ENCODE measurements at places on chromosomes 5 and 9. TPM values are rescaled to one million over a fixed set of nuclear protein-coding genes. Genes with fewer than 3 reads are reported as not detected.

- no peak for DNase-seq
These were observed 11.9 kb upstream of the ZNF622 start for GRCh38 chr5:16477541-16477940.

DNA sequence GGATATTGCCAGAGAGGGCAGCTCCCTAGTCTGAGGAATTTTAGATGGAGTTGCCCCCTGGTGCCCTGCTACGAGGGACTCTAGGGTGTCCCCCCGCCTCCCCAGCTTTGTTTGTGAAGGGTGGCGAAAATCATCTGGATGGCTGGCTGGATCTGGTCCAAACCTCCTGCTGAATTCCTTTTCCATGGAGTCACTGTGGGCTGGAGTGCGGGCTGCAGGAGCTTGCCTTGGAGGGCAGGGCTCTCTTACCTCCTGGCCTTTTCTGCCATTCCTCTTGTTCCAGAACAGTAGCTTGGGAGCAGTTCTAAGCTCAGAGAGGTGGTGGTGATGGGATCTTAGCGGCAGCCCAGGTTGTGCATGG, 2.1 kb downstream of the SYNPO start:
- DNase-seq: peak; percentile 77

GRCh38 chr9:106110483-106110882, 416.1 kb downstream of the TMEM38B start:
- DNase-seq: no peak

GRCh38 chr5:11385251-11385900, 518.9 kb downstream of the CTNND2 start:
- no peak for DNase-seq

DNA sequence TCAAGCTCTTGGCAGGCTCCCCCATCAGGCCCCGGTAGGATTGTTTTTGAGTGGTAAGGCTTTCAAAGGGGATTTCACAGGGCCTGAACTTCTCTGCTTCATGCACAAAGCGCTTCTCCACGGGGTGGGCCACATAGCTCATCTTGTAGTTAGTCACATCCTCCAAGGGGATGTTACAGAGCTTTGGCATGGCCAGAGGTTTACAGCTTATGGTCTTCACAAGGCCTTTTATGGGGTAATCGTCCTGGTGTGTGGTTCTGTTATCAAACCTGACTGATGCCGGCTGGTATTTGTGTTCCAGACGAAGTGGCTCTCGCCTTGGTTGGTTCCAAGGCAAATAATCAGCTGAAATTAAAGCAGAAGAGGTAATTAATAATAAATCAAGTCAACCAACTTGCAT, 104.3 kb downstream of the SAXO1 start:
- no peak for DNase-seq

- DNase-seq: no peak
These were observed 30.0 kb upstream of the RECK start for GRCh38 chr9:36006549-36007315.

DNA sequence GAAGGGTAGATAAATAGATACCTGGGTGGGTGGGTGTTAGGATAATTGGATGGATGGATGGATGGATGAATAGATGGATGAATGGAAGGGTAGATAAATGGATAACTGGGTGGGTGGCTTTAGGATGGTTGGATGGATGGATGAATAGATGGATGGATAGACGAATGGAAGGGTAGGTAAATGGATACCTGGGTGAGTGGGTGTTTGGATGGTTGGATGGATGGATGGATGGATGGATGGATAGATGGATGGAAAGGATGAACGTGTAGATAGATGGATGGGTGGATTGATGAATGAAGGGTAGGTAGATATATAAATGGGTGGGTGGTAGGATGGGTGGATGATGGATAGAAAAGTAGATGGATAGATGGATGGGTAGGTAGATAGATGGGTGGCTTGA, 59.8 kb upstream of the RXRA start:
- DNase-seq: no peak

DNA sequence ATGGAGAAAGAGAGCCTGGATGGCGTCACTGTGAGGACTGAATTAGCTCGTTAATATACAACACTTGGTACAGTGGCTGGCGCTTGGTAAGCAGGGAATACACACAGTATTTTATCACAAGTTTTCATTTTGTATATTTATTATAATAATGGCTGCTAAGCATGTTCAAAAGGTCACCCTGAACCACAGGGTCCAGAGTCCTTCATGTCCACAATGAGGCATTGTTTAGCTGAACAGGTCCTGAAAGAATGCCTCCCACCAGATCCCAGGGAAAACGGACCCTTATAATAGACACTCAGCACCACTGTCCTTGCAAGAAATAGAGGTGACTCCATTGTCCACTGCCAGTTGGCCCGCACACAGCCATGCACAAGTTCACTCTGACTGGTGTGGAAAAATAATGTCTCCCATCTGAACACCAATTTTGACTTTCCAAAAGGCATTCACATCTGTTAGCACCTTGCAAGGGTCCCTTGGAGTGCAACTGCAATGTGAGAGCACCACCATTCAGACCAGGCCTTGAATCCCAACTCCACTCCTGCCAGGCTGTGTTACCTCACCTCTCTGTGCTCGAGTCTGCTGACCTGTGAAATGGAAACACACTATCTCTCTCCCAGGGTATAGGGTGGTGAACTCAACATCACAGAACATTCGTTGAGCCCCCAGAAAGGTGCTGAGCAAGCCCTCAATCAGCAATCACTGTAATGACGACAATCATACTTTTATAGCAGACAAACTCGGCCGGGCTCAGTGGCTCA, 3.9 kb downstream of the VDAC1 start:
- DNase-seq: no peak

DNA sequence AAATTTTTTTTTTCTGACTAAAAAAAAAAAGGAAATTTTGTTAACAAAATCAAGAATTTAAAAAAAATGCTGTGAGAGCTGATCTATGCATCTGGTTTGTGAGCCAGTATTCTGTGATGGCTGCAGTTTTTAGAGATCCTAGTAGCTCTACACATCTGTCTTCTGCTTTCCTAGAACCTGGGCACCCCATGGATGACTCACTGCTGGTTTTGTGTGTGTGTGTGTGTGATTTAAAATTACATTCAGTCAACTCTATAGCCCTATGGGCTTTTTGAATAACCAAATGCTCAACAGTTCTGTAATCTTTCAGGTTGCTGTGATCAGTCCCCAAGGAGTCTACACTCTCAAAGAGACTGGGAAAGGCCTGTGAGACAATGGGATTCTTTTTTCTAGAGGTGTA, 2.5 kb upstream of the PSMD5 start:
- DNase-seq: no peak

DNA sequence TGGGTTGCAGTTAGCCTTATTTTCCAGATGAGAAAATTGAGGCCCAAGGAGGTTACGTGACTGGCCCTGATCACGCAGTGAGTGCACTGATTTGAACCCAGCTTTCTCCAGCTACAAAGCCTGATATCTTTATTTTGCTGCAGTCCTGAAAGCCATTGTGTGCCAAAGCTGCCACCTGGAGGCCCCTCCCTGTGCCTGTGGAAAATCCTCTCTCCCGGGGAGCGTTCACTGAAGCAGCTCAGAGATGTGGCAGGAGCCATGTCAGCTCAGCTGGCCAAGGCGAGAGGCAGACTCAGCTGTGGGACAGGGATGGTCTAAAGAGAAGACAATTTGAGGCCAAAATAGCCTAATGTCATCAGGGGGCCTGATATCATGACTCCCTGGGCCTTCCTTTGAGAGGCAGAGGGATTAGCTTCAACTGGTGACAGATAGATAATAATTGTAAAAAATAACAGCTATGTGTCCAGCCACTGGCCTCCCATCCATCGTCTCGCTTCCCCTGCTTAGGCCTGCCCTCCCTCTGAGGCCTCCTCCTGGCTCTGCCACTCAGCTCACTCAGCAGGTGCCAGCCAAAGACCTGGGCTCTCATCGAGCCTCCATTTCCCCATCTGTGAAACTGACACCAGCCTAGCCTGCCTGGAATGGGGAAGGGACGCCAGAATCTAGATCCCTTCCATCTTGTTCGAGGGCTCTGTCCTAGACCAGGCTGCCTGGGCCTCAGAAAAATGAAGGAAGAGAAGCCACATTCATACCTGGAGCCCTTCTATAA, 74.3 kb upstream of the GGTA1 start:
- DNase-seq: no peak

DNA sequence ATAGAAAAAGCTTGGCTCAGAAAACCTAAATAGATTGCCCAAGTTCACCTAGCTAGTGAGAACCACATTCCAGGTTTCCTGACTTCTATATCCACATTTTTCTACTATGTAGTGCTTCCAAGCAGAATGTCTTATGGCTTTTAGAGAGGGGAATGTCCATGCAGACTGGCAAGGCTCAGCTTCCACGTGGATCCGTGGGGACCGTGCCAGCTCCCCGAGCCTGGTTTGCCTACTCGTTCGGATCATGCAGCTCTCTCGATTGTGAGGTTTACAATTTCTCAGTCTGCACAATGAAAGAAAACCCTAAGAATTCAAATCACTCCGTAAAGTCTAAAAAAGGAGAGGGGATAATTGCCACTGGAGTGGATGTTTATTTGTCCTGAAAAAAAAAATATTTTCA, 256.5 kb upstream of the NR4A3 start:
- no peak for DNase-seq

DNA sequence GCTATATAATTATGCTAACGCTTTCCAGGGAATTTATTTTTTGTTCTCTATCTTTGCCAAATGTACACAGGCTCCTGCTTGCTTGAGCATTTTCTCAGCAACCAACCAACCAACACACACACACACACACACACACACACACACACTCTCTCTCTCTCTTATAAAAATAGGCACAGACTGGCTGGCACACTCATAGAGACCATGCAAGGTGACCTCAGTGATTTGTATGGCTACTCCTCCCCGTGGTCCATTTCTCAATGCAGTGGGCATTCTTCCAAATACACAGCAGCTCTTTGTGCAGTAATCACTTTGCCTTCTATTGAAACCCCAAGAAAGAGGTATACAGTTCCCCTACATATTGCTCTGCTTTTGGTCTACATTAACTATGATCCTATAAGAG, 416.0 kb downstream of the MAN2A1 start:
- peak; percentile 48 for DNase-seq

DNA sequence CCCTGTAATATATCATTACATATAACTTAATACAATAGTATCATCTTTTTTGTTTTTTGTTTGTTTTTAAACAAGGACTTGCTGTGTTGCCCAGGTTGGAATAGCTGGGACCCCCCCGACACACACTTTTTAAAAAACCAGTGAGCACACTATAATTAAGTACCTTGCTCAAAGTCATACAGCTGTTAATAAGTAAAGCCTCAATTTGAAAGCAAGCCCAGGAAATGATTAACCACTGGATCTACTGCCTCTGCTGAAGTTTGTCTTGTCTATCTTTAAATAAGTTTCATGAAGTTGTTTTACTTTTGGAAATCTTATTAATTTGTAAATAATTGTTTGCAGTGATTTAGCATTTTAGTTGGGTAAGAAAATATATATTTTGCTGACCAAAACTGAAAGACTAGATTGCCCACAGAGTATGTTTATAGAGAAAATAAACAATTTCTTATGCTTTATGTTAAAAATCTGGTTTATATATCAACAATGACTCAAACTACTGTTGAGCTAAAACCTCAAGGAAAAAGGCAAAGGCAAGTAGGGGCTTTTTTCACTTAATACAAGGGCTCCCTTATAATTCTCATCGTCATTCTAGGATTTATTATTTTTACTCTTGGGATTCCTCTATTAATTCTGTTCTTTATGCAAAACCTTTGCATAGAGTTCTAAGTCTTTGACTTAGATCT, 5.8 kb upstream of the CARNMT1 start:
- DNase-seq: no peak

DNA sequence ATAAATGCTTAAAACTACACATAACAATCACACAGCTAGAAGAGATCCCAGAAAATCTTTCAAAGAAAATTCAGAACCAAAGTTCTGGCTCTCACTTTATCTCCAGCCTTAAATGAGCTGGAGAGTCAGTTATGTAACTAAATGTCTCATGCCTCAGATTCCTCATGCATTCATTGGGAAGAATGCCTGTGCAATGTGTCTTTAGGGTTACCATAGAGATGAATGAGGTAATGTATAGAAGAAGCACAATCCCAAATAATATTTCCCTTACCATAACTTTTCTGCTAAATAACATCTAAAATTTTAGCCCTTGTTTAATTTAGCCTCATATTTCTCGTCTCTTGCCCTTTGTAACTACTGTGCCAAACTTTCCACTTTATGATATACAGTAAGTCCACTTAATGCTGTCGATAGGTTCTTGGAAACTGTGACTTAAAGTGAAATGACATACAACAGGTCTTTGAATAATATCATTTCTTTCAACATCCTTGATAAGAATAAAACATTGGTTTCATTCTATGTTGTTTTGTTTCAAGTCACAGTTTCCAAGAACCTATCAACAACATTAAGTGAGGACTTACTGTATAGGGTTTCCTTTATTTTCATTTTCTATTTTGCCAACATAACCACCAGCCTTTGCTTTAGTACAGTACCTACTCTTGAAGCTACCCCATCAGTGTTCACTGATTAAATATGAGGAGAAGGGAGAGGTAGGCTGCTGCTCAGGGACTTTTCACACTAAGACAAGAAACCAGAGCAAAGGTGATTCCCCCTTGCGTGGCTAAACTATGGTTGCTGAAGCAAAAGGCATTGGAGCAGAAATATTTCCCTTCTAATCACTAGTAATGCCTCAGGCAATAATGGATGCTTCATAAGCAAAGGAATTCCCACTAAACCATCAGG, 295.7 kb upstream of the PTGER4 start:
- DNase-seq: no peak

- DNase-seq: no peak
These were observed 93.2 kb downstream of the PTTG1 start for GRCh38 chr5:160514866-160515265.

DNA sequence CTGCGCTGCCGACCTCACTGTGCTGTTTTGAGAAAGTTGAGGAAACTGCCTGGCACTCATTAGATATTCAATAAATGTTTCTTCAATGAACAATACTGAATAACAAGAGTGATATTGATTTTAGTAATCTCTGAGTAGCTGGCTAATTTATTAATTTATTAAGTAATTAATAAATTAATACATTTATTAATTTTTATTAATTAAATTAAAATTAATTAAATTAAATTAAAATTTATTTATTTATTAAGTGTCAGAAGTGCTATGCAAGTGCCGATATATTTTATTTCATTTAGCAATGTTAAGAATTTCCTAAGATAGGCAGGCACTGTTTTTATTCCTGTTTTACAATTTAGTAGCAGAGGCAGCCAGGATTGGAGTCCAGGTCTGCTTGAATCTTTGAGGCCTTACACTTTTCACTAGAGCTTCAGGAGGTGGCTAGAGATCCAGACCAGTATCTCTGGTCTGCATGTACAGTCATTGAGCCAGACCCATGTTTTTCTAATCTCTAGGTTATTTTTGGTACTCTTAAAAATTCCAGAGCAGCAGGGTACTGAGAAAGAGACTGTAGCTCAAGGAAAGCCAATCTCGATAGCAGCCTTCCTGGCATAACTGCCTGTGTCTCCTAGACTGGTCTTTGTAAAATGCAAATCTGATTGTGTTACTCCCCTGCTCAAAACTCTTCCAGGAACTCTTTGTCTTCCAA, 109.2 kb downstream of the ARHGEF28 start:
- no peak for DNase-seq

The PDE8B gene
- 59.8 TPM for total RNA-seq

The SLC36A3 gene
- total RNA-seq: not detected

The CENPK gene
- total RNA-seq: 0.42 TPM

The BRINP1 gene
- 1.8 TPM for total RNA-seq

The ATG10 gene
- total RNA-seq: 5.7 TPM

The MAMDC2 gene
- total RNA-seq: 29.0 TPM
